Femur (tissue), 1 donor: ENCODE measurements at places on chromosomes 1 and 21.
A peak's percentile ranks its signal among the peaks of the same experiment; 100 is the strongest.

- DNase-seq, result no peak
Measured at GRCh38 chr1:181134543-181135436, 46.3 kb downstream of the IER5 start.

DNA sequence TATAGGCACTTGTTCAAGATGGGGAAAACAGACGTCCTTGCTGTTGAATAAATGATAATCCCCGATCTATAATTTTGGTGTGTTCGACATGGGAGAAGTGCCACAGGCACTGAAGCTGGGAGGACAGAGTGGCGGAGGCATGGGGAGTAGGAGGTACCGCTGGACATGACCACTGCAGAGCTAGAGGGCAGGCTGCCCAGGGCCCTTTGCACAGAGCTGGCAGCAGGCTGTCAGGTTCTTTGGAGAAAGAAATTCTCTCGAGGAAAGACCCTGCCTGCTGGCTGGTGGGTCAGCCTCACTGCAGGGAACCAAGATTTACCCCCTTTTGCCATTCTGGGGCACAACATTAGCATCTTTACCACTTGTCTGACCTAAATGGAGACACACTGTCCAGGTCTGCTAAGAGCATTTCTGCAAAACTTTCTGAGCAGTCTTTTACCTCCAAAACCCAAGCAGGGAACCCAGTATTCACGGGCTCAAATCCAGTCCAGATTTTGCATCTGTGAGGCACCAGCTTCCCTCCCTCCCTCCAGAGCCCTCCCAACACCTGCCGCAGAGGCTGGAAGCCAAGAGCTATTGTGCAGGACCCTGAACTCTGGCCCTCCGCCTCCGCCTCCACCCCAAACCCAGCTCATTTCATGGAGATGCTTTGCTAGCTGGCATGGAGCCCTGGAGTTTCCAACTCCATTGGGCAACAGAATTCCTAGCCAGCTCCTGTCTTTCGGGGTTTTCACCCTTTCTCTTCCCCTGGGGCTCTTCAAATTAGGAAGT is 142.3 kb downstream of the PLXNA2 start:
- peak; percentile 87 for DNase-seq

- no peak for DNase-seq
Measured at GRCh38 chr21:38699048-38699447, 106.7 kb upstream of the ETS2 start.

- DNase-seq, result no peak
Measured at GRCh38 chr1:155195201-155196102, 12.2 kb downstream of the THBS3 start.
